Right renal pelvis (tissue), 4 donors: ENCODE measurements at places on chromosomes 1 and 21.

DNA sequence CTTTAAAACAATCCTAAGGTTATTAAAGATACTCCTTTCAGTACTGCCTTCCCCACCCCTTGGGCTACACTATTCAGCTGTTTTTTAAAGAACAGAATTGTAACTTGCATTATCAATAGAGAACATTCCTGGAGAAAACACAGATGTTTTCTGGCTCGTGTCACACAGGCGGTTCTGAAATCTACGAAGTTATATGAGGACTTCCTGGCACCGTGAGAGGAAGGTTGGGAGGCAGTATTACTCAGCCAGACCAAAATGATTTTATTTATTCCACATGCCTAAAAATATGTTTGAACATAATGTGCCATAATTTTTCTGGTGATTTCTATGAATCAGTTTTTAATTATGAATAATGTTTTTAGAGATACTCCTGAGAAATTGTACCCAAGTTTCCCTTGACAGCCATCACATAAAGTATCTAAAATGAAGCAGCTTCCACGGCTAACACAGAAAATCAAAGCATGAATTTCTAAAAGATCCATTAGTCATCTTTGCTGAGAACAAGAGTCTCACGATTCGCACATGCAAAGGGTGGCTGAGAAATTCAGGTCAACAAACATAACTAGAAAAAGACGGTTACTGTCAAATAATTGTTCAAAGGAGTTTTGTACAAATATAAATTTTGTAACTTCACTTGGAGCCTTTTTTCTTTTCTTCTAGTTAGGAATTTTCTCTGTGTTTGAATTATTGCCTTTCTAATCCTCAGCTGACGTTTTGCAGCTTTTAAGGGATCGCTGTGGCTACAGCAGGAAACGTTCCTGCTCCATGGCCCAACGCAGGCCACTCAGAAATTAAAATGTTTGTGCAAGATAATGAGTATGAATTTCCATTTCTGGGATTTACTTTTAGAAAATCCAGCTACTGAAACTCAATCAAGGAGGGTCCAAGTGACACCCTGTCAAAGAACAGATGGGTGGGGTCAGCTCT, 8.0 kb upstream of the SIM2 start:
- no peak for DNase-seq

DNA sequence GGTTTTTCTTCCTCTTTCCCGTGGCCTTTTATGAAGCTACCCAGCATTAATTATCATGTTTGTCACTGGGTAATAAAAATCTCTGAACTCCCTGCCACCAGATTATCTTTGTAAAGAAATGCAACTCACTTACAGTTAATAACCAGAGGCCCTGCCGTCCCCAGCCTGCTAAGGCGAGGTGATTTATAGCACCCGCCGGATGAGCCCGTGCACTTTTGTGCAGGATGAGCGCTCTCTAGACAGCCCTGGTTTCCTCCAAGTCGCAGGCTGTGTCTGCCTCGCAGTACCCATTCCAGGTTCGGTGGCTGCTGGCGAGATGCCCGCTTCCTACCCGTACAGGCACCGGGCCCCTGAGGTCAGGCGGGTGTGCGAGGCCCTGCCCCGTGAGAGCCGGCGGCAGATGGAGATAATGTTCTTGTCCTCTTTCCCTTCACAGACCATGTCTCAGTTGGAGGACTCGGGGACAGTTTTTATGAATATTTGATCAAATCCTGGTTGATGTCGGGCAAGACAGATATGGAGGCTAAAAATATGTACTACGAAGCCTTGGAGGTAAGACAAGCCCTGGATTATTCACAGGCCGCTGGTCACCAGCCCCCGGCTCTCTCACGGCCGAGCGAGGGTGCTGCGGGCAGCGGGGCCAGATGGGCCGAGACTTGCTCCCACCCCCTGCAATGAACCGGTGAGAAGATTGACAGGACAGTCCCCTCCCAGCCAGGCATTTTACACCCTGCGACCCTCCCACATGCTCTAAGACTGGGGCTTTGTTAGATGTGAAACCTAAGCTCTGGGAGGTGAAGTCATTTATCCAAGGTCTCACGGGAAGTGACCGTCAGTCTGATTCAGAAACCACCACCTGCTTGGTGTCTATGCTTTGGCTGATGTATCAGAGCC, 28.5 kb upstream of the SELENON start:
- peak; percentile 55 for DNase-seq

DNA sequence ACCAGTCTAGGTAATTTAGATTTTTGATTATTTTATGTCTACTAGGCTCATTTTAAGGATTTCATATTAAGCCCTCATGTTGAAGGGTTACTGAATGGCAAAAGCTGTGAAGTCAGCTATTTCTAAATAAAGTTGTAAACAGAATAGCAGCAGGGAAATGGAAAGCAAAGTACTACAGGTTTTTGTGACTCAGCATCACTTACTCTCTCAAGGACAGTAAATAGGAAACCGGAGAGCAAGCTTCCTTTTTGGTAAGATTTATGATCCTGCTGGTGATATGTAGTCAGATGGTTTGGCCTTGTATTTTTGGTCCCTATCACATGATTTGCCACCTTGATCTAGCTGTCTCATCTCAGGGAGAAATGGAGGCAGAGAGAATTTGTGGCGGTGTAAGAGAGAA, 226.0 kb downstream of the RPS6KC1 start:
- DNase-seq: no peak

- DNase-seq: no peak
Measured at GRCh38 chr21:30336596-30336995, 898 bp downstream of the KRTAP27-1 start.

GRCh38 chr1:240455228-240455821, 156.6 kb downstream of the GREM2 start:
- no peak for DNase-seq

DNA sequence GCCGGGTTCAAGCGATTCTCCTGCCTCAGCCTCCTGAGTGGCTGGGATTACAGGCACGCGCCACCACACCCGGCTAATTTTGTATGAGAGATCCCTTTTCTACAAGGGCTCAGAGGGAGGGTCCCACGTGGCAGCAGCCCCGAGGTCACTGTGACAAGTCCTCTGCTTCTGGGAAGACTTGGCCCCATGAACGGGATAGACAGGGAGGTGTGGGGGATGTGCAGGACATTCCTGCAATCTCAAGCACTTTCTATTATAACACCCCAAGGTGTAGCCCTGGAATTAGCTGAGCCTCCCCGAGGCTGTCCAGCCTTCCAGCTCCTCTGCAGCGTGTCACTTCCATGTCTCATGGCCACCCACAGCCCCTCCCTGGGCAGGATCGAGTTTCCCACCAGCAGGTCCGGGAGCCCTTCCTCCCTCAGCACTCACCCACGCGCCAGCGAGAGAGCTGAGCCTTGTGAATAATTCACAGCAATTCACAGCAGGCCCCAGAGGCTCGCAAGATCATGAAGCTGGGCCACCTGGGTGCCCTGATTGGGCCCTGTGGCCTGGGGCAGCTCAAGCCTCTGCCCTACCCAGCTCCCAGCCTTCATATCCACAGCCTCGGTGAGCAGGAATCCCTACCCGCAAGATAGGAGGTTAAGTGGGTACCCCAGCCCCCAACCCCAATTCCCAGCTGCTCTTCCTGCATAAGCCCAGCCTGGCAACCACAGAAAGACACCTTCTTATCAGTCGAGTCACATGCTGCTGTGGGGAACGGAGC, 22.8 kb upstream of the RNU1-4 start:
- DNase-seq: no peak

- DNase-seq: no peak
Measured at GRCh38 chr1:231107600-231108326, 54.1 kb upstream of the TRIM67 start.

- no peak for DNase-seq
Measured at GRCh38 chr1:152743371-152744145, 14.3 kb upstream of the KPRP start.

GRCh38 chr1:117093870-117094621, 27.5 kb downstream of the TRIM45 start:
- DNase-seq: no peak
